Activated T-cell treated with anti-CD3 and anti-CD28 coated beads for 4 hours (primary cell): ENCODE measurements at places on chromosomes 7 and 10.

GRCh38 chr10:35606430-35606829 is 1.3 kb downstream of the GJD4 start:
- DNase-seq: no peak

DNA sequence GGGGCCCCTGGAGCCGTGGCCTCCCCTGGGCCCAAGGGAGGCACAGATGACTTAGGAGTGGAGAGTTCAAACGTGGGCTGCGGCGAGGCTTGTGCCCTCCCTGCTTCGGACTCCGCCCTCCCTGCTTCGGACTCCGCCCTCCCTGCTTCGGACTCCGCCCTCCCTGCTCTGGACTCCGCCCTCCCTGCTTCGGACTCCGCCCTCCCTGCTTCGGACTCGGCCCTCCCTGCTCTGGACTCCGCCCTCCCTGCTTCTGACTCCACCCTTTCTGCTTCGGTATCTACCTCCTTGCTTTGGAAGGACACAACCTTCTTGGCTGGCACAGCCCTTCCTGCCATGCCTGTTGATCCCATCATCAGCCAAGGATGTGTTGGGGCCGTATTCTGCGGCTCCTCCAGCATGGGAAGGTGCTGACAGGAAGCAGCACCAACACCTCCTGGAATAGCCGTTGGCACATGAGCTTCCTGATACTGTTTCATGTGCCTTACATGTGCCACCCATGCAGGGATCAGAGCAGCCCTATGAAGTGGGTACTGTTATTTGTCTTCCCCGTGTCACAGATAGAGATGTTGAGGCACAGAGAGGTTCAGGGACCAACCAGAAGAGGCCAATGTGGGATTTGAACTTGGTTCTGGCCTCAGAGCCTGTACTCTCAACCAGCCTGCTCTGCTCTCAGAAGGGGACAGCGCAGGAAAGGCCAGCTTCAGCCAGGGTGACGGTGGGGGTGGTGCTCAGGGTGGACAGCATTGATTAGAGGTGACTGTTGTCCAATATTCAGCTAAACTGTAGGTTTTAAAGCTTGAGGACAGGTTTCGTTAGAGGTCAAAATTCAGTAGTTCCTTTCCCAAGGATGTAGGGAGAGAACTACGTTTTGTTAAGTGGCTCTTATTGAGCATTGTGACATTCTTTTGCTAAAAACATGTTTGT is 114.5 kb downstream of the NKX6-2 start:
- DNase-seq: no peak

DNA sequence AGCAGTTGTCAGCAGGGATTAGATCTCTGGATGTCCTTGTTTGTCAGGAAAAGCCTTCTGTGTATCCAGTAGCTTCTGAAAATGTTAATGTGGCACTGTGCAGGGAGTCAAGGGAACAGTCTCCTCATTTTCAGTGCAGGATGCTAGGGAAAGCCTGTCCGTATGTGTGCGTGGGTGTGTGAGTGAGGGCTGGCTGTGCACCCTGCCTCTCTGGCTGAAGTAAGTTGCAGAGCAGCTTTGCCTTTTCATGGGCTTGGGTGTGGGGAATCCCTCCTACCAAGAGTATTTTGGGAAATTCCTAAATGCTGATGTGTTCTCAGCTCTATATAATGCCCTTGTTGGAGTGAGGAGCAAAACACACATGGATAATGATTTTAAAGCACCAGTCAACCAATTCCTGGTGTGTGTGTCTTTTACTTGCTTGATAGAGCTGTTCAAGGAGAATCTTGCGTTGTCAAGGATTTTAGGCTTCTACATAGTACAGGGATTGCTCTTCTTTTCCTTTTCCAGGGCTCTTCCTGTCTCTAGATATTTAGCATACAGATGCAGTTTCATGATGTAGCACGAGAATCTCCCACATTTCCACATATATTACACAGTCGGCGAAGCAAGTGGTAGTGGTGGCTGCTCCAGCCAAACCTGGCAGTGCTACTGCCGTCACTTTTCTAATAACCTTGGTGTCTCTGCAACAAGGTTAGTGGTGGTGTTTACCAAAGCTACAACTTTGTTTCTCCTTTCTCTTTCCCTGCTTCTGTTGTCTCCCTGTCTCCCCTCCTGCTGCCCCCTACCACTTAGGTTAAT is 92.8 kb downstream of the MCU start:
- DNase-seq: no peak

GRCh38 chr7:76318488-76319353 is 16.2 kb downstream of the HSPB1 start:
- DNase-seq: peak; percentile 54

DNA sequence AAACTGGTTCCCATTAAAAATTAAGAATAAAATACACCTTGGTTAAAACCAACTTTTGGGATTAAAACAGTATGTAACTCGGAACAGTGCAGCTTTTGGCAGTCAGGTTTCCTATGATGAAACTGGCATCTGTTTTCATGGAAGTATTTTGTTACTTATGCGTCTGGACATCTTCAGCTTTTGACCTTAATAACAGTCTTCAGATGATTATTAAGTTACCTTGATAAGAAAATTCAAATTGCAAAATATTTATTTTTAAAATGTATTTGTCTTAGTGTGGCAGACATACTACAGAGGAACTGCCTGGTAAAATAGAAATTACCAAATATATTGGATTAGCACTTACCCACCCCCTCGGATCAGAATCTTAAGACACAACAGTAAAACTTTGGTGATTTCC is 100.0 kb downstream of the ITGB8 start:
- no peak for DNase-seq

DNA sequence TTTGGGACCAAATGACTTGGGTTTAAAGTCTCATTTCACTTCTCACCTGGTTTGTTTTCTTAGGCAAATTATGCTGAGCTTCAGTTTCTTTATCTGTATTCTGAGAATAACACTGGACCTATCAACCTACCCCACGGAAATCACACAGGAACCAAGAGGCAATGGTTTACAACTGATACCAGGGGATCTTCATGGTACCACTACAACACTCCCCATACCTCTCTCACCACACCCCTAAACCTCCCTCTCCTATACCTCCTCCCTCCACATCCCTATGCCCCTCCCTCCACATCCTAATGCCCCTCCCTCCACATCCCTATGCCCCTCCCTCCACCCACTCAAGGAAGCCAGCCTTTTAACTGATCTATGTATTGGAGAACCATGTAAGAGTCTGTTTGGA is 9.9 kb downstream of the FAM204A start:
- DNase-seq: no peak

DNA sequence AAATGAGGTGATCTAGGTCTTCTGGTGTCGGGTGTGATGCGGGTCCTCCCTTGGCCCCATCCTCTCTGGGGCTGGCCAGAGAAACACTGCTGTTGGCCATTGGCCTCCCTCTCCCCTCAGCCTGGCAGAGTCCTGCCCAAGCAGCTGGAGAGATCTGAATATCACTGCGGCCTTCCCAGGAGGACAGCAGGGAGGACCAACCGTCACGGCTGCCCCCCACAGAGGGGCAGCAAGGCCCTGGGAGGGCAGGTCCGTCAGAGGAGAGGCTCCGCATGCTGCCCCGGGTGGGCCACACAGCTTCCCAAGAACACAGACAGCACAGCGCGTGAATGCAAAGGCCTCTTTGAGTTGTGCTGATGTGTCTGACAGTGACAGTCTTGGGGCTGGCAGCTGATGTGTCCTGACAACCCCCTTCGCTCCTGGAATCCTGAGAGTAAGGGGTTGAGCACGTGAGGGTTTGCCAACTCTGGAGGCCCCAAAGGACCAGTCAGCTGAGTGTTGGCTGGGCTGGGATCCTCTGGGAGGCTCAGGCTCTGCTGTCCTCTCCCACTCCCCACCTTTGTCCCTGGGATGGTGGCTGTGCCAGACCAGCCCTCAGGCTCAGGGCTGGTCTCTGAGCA is 132.5 kb upstream of the UNC5B start:
- DNase-seq: no peak

DNA sequence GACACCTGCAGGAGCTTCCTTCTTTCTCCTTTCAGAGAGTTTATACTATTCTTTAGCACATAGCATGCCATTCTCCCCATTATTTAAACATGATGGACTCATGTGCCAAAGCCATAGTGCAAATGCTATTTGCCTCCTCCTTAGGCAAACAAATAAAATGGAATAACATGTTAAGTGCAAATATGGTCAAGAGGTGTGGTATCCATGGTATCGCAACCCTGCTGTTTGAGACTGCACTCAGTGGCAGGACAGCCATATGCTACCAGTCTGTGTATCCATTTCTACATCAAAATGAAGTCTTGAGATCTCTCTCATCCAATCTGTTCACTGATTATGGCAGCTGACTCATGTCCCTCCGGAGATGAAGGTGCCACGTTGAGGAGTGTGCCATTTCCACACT is 22.8 kb downstream of the HEPACAM2 start:
- no peak for DNase-seq

DNA sequence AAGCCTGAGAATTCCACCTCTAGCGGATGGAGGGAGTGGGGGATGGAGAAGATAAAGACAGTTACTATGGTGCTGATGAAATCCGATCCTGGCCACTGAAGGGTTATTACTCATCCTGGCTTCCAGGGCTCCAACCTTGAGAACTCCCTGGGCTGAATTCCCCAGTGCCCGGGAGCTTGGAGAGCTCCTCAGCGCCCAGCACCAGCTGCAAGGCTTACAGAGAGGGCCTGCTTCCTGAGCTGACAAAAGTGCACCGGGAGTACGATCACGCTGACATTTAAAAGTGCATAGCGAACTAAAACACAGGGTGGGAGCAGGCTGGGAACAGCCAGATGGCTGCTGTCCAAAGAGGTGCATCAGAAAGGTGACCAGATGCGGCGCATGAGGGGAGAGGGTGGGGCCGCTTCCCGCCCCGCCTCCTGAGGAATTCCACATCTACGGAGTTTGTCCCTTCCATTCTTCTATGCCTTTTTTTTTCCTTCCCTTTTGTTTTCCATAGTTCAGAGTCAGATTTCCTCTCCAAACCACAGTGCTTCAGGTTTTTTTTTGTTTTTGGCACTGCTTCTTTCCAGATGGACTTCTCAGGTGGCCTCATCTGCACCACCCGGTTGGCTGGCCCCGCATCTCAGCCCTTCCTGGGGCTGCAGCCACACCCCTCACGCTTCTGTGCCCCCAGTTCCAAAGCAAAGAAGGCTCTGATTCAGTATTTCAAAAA is 62.4 kb upstream of the MKRN1 start:
- DNase-seq: no peak

- DNase-seq: no peak
These were observed 296.3 kb upstream of the SEMA3D start for GRCh38 chr7:85483177-85483576.

- no peak for DNase-seq
These were observed 13.4 kb downstream of the ADIRF start for GRCh38 chr10:86981716-86982115.

- DNase-seq: no peak
These were observed 1.3 kb downstream of the DDX21 start for GRCh38 chr10:68957284-68957615.

DNA sequence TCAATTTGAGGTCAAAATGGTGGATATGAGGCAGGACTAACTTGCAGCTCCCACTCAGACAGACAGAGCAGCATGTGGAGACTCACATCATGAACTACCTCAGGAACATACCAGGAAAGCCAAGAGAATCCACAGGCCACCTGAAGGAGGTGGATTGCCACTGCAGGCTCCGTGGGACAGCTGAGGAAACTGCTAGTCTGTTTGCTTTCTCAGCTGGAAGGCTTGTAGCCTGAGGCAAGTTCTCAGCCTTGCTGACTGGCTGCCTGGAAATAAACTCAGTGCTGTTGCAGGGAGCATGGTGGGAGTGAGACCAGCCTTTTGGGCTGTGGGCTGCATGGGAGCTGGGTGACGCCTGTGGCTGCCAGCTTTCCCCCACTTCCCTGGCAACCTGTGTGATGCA is 202.9 kb downstream of the ZNF248 start:
- DNase-seq: no peak

- no peak for DNase-seq
These were observed 149.2 kb upstream of the GHITM start for GRCh38 chr10:83990126-83990525.

- DNase-seq: no peak
These were observed 60.4 kb downstream of the KLRG2 start for GRCh38 chr7:139423091-139423490.

DNA sequence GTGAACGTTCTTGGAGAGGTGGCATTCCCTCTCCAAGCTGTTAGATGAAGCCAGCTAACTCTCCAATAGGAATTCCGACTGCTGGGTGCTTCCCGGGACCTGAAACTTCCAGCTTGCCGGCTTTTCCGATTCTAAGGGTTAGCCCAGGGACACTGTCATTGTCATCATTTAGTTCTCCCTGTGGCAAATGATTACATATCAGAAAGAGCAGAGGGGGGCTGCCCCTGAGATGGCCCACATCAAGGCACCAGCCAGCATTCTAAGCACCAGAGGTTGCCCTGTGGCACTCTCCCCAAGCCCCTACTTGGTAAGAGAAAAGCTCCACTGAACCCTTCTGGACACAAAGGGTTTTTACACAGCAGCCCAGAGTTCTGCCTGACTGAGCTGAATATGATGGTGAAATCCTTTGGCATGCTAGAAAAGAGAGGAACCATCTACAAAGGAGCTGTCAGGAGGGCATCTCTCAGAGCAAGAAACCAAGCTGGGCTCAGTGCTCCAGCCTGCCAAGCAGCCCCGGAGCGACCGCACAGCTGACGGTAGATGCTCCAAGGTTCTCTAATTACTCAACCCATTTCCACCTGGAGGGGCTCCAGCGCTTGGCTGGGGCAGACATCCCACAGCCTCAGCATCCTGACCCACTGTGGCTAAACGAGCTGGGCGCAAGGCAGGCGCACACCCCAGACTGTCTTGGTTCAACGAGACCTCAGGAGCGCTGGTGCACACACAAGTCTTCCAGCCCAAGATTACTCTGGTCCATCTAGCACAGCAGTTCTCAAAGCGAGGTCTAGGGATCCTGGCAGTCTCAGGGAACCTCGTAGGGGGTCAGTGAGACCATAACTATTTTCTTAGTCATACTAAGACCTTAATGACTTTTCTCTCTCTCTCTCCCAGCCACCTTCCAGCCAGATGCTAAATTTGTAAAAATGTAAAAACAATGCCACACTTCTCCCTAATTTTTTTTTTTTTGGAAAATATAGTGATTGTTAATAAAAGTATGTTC is 160.5 kb downstream of the GFRA1 start:
- no peak for DNase-seq

DNA sequence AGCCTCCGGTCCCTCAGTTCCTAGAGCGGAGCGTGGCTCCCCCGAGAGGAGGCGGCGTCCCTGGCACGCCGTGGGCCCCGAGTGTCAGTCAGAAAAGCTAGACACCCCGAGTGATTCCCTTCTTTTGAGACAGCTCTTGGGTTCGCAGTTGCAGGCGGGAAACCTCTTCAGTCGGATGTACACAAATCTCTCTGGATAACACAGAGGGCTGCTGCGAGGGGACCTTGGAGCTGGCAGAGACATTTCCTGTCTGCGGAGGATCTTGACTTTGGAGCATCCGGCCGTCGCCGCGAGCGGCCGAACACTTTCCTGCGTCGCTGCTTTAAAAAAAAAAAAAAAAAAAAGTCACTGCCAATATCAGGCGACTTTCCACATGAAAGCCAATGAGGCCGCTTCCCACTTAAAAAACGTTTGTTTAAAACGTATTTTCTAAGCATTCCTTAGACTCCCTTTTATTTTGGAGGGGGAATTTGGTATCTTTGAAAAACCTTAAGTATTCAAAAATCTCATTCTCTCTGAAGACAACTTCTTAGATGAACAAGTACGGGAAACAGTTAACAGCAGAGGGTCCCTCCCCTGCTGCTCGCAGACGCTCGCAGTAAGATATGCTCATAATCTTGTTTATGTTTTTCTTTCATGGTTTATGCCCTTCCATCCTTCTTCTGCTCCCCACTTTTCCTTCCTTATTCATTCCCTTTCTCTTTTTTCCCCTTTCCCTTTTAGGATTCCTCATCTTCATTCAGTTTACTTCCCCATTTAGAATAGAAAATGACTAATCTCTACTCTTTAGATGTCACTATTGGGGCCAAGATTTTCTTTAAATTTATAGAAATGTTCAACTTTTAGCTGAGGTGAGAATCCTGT is 10.0 kb downstream of the HHEX start:
- no peak for DNase-seq
